ENCODE measurements at places on chromosomes 3 and 15. TPM values are rescaled to one million over a fixed set of nuclear protein-coding genes. Genes with fewer than 3 reads are reported as not detected.

The BTLA gene
- 1.0 TPM for total RNA-seq

The LRTM1 gene
- not detected for total RNA-seq

The UBXN7 gene
- 29.2 TPM for total RNA-seq

The ADCY5 gene
- total RNA-seq, result 2.1 TPM

The SELENOT gene
- 108 TPM for total RNA-seq

The CCNB2 gene
- total RNA-seq, result 2.9 TPM

The ENTPD3 gene
- 2.1 TPM for total RNA-seq

The LMOD3 gene
- 0.59 TPM for total RNA-seq

The PLSCR5 gene
- total RNA-seq, result not detected

The FANCD2OS gene
- not detected for total RNA-seq

The SETMAR gene
- 10.9 TPM for total RNA-seq

The C3orf22 gene
- not detected for total RNA-seq

The TNFSF10 gene
- total RNA-seq, result 95.2 TPM

The GNAT1 gene
- total RNA-seq, result not detected

The MAN2A2 gene
- 186 TPM for total RNA-seq

The BUB1B gene
- total RNA-seq, result 1.4 TPM

The ISLR gene
- total RNA-seq, result 20.5 TPM

The SKOR1 gene
- 2.8 TPM for total RNA-seq

The C3orf85 gene
- total RNA-seq, result not detected

The BCL2A1 gene
- 31.9 TPM for total RNA-seq

The SECISBP2L gene
- 71.4 TPM for total RNA-seq

The MME gene
- 101 TPM for total RNA-seq

The AMOTL2 gene
- total RNA-seq, result 179 TPM

The CYP8B1 gene
- total RNA-seq, result 0.13 TPM

The TMEM42 gene
- 18.9 TPM for total RNA-seq

The IL12A gene
- 2.7 TPM for total RNA-seq

The ITPKA gene
- total RNA-seq, result 0.46 TPM

The SIDT1 gene
- total RNA-seq, result 13.5 TPM
